ENCODE measurements at places on chromosomes 4 and X. TPM values are rescaled to one million over a fixed set of nuclear protein-coding genes. Genes with fewer than 3 reads are reported as not detected.

The CTAG1A gene
- total RNA-seq, result 2.3 TPM

The NMU gene
- not detected for total RNA-seq

The UVSSA gene
- 13.9 TPM for total RNA-seq

The ATP2B3 gene
- total RNA-seq, result not detected

The ZC4H2 gene
- total RNA-seq, result 15.2 TPM

The TMEM47 gene
- total RNA-seq, result 37.0 TPM

The COL4A5 gene
- 88.1 TPM for total RNA-seq

GRCh38 chrX:136933611-136934145 lies 53.2 kb upstream of the RBMX start:
- H3K36me3 ChIP-seq, result no peaks in the 10 kb centered on the region
- H3K27me3 ChIP-seq, result peaks cover 4% of the 10 kb centered on the region
- DNase-seq, result no peak
- H3K27ac ChIP-seq, result no peak overlapping the region
- no peaks in the 10 kb centered on the region for H3K4me1 ChIP-seq

DNA sequence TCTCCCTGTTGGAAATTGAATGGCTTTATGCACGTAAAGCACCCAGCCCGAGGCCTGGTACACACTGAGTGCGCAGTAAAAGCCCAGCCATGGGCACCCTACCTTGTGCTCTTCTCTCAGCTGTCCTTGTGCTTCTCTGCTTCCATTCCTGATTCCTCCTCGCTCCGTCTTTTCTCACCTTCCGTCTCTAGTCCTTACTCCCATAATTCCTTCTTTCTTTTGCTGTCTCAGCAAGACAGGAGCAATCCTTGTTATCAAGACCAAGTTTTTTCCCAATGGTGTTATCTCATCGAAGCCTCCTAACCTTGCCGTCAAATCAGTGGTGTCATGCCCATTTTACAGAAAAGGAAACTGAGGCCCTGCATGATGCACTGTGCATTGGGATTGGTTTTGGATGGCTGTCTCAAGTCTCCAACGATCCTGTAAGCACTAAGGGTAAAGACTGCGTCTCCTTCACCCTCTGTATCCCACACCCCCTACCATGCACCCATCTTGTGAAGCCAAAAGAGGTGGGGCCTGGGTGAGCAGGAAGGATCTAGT lies 30.1 kb downstream of the CYTL1 start:
- no peak overlapping the region for H3K4me3 ChIP-seq
- H3K4me1 ChIP-seq, result no peaks in the 10 kb centered on the region
- no peaks in the 10 kb centered on the region for H3K27me3 ChIP-seq
- DNase-seq, result no peak
- H3K27ac ChIP-seq, result no peak overlapping the region
- H3K36me3 ChIP-seq, result no peaks in the 10 kb centered on the region

DNA sequence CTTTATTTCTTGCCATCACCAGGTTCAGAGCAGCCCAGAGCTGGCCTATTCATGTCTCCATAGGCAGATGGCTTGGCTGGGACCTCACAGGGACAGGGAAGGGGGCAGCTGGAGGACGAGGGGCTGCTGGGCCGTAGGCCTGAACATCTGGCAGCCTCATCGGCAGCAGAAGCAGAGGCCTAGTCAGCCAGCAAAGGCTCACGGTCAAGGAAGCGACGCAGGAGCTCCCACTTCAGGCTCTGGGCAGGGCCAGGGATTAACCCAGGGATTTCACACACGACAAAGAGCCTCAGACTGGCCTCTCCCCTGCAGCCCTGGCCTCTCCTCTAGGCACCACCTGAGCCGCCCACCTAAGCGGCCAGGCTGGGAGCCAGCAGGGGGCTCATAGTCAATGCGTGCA lies 46.0 kb upstream of the MAN2B2 start:
- no peak overlapping the region for H3K27ac ChIP-seq
- no peaks in the 10 kb centered on the region for H3K27me3 ChIP-seq
- no peak overlapping the region for H3K4me3 ChIP-seq
- H3K4me1 ChIP-seq, result no peaks in the 10 kb centered on the region

DNA sequence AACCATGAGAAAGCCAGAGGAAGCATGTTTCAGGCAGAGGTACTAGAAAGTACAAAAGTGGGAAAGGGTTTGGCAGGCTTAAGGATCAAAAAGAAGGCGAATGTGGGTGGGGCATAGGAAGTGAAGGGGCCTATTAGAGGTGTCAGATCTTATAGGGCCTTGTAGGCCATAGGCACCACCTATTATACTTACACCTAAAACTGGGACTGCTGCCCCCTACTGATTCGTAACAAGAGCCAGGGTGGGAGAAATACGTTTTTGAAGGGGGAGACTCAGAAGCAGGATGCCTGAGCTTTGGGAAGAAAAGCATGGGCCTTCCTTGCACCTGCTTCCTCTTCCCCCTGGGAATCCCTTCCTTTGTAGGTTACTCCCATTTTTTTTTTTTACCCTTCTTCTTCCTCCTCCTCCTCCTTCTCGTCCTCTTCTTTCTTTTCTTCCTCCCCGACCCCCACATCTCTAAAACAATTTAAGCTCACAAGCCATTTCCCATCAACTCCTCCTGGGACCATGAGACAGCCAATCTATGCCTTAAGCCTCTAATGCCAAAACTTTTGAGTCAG lies 40.7 kb upstream of the GPC3 start:
- H3K4me1 ChIP-seq, result no peaks in the 10 kb centered on the region
- H3K36me3 ChIP-seq, result no peaks in the 10 kb centered on the region
- H3K27ac ChIP-seq, result no peak overlapping the region
- no peak overlapping the region for H3K4me3 ChIP-seq

DNA sequence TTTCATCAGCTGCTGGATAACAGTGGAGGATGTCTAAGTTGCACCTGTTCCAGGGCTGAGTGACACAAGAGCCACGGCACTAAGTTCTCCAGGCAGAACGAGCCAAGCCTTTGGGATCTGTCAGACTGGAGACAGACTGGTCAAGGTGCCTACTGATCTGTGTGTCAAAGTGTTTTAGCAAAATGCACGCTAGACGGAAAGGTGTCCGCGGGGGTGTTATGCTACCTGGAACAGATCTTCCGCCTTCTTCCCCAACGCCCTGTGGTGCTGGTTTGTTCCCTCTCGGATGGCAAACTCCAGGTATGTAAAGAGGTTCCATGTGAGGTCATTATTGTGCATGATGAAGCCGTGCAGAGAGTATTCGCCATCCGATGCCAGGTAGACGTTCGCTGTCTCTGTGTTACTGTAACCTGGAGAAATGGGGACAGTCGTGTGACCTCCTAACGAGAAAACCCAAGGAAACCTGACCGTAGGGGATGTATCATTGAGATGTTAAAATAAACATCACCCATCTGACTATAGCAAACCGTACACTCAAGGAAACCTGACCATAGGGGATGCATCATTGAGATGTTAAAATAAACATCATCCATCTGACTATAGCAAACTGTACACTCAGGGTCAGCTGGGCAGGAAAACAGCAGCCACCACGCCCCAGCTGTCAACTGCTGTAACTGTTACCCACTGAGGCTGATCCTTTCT lies 29.7 kb upstream of the SLC25A6 start:
- no peak overlapping the region for H3K27ac ChIP-seq
- H3K27me3 ChIP-seq, result no peaks in the 10 kb centered on the region
- DNase-seq, result no peak
- H3K4me3 ChIP-seq, result no peak overlapping the region
- no peaks in the 10 kb centered on the region for H3K4me1 ChIP-seq

GRCh38 chrX:24890677-24891076 lies 125.1 kb downstream of the ARX start:
- no peaks in the 10 kb centered on the region for H3K36me3 ChIP-seq
- H3K4me1 ChIP-seq, result no peaks in the 10 kb centered on the region
- H3K27me3 ChIP-seq, result peaks cover 5% of the 10 kb centered on the region
- H3K27ac ChIP-seq, result no peak overlapping the region
- H3K4me3 ChIP-seq, result no peak overlapping the region

DNA sequence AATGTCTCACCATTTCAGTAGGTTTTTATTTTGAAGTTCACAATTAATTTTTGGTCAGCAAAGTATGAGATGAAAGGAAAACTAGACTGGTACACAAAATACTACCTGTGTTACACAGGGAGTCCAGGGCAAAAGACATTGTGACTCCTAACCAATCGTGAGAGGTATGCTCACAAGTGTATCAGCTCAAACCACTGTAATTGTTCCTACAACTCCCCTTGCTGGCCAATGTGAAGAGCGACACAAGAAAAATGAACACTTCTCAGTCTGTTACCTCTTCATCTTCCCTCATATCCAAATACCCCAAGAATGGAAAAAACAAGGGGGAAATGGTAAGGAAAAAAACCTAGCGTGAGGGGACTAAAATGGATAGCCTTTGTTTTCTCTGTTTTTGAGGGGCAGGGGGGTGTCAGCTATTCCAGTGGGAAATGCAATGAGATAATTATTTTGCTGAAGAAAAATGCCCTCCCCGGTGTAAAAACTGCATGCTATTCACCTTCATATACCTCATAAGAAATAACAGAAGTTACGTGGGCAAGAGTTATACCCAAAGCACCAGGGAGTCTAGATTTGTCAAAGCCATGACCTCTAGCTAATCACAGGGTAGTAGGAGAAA lies 30.6 kb upstream of the NSUN7 start:
- DNase-seq, result no peak
- H3K36me3 ChIP-seq, result no peaks in the 10 kb centered on the region
- peak overlapping the region; percentile 40 for H3K27ac ChIP-seq
- no peaks in the 10 kb centered on the region for H3K4me1 ChIP-seq

DNA sequence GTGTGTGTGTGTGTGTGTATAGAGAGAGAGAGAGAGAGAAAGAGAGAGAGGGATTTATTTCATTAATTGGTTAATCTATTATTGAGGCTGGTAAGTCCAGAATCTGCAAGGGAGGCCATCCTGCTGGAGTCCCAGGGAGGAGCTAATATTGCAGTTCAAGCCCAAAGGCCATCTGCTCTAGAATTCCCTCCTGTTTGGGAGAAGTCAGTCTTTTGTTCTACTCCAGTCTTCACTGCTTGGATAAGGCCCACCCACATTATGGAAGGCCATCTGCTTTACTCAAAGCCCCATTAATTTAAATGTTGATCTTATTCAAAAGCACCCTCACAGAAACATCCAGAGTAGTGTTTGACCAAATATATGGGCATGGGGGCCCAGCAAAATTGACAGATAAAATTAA lies 317.5 kb upstream of the RASGEF1B start:
- H3K36me3 ChIP-seq, result no peaks in the 10 kb centered on the region
- H3K27ac ChIP-seq, result no peak overlapping the region
- H3K27me3 ChIP-seq, result no peaks in the 10 kb centered on the region
- no peaks in the 10 kb centered on the region for H3K4me1 ChIP-seq
- DNase-seq, result no peak

- H3K4me1 ChIP-seq, result no peaks in the 10 kb centered on the region
- no peak overlapping the region for H3K27ac ChIP-seq
- no peak for DNase-seq
These were observed 208.4 kb downstream of the GASK1B start for GRCh38 chr4:157964463-157964862.

- no peak for DNase-seq
- H3K36me3 ChIP-seq, result no peaks in the 10 kb centered on the region
- H3K4me3 ChIP-seq, result no peak overlapping the region
- no peaks in the 10 kb centered on the region for H3K27me3 ChIP-seq
- H3K4me1 ChIP-seq, result peaks cover 7% of the 10 kb centered on the region
- H3K27ac ChIP-seq, result no peak overlapping the region
These were observed 52.7 kb downstream of the IRF2 start for GRCh38 chr4:184421533-184422155.

- H3K4me3 ChIP-seq, result no peak overlapping the region
- H3K36me3 ChIP-seq, result no peaks in the 10 kb centered on the region
- no peak overlapping the region for H3K27ac ChIP-seq
- no peaks in the 10 kb centered on the region for H3K4me1 ChIP-seq
These were observed 29.3 kb downstream of the SMIM20 start for GRCh38 chr4:25943312-25943711.

- no peak overlapping the region for H3K4me3 ChIP-seq
- DNase-seq, result no peak
- no peaks in the 10 kb centered on the region for H3K4me1 ChIP-seq
- no peaks in the 10 kb centered on the region for H3K36me3 ChIP-seq
These were observed 75.6 kb upstream of the FAM9C start for GRCh38 chrX:13120017-13120416.

GRCh38 chr4:123209436-123209835 lies 187.2 kb upstream of the SPRY1 start:
- DNase-seq, result no peak
- H3K4me3 ChIP-seq, result no peak overlapping the region
- H3K36me3 ChIP-seq, result no peaks in the 10 kb centered on the region

- no peak for DNase-seq
- H3K27me3 ChIP-seq, result no peaks in the 10 kb centered on the region
- no peak overlapping the region for H3K4me3 ChIP-seq
- no peaks in the 10 kb centered on the region for H3K36me3 ChIP-seq
These were observed 39.2 kb downstream of the MTHFD2L start for GRCh38 chr4:74197080-74197479.

GRCh38 chr4:92091335-92091734 lies 212.4 kb upstream of the GRID2 start:
- H3K4me1 ChIP-seq, result no peaks in the 10 kb centered on the region
- H3K4me3 ChIP-seq, result no peak overlapping the region
- no peak overlapping the region for H3K27ac ChIP-seq
- DNase-seq, result no peak

- DNase-seq, result no peak
- H3K27ac ChIP-seq, result peak overlapping the region; percentile 83
- no peaks in the 10 kb centered on the region for H3K4me1 ChIP-seq
- no peaks in the 10 kb centered on the region for H3K36me3 ChIP-seq
- peak overlapping the region; percentile 79 for H3K4me3 ChIP-seq
- H3K27me3 ChIP-seq, result no peaks in the 10 kb centered on the region
These were observed 738 bp upstream of the HPF1 start for GRCh38 chr4:169758401-169758962.

DNA sequence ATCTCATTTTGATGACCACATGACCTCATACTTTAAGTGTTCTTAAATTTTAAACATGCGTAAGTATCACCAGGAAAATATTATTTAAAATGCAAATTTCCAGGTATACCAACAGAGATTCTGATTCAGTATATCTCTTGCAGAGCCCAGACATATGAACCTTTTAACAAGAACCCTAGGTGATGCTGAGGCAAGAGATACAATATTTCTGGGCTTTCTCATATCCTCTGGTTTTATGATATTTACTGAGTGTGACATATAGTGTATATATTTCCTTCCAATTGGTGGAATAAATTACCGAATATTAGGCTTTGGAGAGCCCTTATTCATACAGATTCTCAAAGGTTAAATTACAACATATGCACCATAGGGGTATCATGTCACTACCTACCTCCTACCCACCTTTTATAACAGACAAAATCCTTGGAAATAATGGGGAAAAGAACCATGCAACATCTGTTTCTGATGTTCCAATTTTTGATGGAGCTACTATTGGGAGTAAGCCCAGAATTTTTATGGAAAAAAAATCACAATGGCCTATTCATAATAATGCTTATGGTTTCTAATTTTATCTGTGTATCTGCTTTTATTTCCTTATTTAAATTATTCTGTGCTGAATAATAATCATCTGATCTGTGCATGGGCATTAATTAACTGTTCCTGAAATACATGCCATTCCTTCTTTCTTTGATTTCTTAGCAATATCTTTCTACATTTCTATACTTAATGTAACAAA lies 27.1 kb downstream of the KCTD8 start:
- no peak overlapping the region for H3K4me3 ChIP-seq
- no peak for DNase-seq
- no peaks in the 10 kb centered on the region for H3K4me1 ChIP-seq
- no peaks in the 10 kb centered on the region for H3K27me3 ChIP-seq

Data from breast epithelium (tissue), 4 donors.